Cerebellar nuclear complex (tissue), 1 donor: ENCODE measurements at places on chromosomes 1 and 21.
A peak's percentile ranks its signal among the peaks of the same experiment; 100 is the strongest.

- no peak for DNase-seq
Observed at GRCh38 chr1:237685551-237685950, 205.2 kb downstream of the ZP4 start.

DNA sequence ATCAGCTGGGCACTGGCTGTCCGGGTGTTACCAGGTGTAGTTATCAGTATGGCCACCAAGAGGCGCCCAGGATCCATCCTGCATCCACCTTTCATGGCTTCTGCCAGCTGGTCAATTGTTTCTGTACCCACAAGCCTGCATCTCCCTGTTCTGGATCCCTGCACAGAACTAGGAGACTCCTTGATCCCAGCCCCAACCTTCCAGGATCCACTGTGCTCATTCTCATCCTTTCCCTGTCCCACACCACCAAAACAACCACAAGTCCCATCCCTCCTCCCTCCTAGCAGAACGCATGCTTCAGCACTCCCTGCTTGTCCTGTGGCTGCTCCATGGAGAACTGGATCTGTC is 27.2 kb upstream of the FOXE3 start:
- DNase-seq = no peak

- DNase-seq = no peak
Observed at GRCh38 chr21:34020005-34020847, 53.2 kb upstream of the MRPS6 start.

DNA sequence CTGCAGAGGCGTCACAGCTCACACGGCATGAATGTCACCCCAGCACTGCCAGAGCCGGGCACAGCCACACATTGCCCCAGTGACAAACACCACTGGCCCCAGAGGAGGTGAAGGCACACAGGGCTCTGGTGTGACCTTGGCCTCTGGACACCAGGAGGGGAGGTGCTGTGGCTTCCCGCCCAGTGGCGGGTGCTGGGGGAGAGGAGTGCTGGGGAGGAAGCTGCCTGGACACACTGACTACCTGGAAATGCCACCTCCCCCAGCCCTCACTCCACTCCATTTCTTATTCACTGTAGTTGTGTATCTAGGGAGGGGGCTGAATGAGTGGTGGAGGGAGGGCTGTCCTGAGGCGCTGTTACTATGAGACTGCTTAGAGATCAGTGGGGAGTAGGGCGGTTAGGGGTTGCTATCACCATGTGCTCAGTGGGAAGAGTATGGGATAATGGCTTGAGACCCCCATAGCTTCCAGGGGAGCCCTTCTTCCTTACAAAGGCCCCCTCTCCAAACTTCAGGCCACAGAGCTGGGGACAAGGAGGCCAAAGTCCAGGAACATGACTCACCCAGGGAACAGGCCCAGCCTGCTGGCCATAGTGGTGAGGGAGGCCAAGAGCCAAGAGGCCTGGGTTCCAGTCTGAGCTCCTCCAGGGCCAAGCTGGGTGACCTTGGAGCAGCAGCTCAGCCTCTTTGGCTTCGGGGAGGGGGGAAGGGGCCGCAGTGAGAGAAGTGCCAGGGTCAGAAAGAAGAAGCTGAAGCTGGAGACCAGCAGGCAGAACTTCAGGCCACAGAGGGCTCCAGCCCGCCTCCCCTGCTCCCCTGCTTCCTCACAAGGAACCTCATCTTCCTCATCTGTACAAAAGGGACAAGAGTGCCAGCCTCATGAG is 40.1 kb downstream of the AHDC1 start:
- no peak for DNase-seq

GRCh38 chr1:8910331-8910730 is 31.8 kb upstream of the ENO1 start:
- no peak for DNase-seq

DNA sequence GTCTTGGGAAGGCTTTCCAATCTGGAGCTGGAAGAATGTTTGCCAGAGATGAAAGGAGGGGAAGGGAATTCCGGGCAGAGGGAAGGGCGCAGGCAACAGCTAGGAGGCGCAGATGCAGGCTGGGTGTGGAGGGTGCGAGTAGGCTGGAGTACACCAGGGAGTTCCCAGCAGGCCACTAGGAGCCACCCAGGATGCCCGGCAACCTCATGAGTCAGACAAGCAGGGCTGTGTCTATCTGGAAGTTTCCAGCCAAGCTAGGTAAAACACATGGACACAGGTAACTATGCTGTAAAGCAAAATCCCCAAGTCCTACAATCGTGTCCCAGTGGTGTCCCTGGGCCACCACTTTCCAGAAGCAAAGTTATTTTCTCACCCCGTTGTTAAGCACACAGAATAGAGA is 990 bp upstream of the NBL1 start:
- DNase-seq = no peak

- DNase-seq = no peak
Observed at GRCh38 chr1:174364996-174365736, 82.6 kb upstream of the GPR52 start.

GRCh38 chr1:230165536-230165935 is 98.5 kb downstream of the GALNT2 start:
- DNase-seq = no peak

DNA sequence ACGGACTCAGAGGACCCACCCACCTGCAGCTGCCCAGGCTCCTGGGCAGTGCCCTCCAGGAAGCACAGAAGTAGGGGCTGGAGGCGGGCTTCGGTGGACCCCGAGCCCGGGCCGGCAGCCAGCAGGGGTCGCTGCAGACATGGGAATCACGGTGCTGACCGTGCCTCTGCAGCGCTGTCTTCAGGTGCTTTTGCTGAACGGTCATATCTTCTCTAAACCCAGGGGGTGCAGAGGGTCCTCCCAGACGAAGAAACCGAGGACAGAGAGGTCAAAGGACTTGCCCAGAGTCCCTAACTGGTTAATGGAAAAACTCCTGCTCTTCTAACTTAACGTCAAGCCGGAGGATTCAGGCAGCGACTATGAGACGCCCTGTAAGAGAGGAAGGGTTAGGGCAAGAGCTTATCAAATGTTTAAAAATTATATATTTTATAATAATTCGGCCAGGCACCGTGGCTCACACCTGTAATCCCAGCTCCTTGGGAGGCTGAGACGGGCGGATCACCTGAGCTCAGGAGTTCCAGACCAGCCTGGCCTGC is 21.5 kb upstream of the LEFTY2 start:
- no peak for DNase-seq

GRCh38 chr1:49229555-49229954 is 452.9 kb upstream of the BEND5 start:
- DNase-seq = no peak

DNA sequence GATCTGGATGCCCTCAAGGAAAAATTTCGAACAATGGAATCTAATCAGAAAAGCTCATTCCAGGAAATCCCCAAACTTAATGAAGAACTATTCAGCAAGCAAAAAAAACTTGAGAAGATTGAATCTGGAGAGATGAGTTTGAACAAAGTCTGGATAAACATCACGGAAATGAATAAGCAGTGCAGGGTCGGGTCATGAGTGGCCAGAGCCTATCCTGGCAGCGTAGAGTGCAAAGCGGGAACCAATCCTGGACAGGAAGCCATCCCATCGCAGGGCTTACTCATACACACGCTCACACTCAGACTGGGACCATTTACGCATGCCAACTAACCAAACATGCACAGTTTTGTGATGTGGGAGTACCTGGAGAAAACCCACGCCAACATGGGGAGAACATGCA is 43.1 kb downstream of the ZMYM1 start:
- no peak for DNase-seq

- no peak for DNase-seq
Observed at GRCh38 chr1:112393631-112393974, 2.4 kb upstream of the CTTNBP2NL start.

DNA sequence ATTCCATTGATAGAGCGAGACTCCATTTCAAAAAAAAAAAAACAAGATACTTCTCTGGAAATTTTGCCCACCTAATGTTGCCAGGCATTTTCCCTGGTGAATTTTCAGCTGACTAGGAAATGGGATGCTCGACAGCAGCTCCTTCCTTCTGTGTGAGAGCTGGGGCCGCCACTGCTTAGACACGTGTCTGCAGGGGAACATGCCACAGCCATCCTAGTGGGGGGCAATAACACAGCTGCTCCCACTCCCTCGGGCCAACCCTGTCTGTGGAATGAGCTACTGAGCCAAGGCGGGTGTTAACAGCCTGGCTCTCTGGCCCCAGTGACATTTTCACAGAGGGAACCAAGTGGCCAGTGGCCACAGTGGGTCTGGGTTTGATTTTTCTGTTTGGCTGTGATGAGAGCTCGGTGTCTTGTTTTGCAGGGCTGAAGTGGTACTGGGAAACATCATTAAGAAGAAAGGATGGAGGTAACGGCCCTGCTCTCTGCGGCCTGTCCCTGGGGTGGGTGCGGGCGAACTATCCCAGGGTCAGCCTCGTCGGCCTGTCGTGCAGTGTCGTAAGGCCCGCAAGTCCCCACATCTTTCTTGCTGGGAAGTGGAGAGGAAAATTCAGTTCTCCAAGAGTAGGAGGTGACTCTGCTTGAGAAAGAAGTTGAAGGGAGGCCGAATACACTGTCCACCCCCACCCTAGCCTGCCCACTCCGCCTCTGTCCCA is 39.2 kb downstream of the KCNAB2 start:
- DNase-seq = no peak

DNA sequence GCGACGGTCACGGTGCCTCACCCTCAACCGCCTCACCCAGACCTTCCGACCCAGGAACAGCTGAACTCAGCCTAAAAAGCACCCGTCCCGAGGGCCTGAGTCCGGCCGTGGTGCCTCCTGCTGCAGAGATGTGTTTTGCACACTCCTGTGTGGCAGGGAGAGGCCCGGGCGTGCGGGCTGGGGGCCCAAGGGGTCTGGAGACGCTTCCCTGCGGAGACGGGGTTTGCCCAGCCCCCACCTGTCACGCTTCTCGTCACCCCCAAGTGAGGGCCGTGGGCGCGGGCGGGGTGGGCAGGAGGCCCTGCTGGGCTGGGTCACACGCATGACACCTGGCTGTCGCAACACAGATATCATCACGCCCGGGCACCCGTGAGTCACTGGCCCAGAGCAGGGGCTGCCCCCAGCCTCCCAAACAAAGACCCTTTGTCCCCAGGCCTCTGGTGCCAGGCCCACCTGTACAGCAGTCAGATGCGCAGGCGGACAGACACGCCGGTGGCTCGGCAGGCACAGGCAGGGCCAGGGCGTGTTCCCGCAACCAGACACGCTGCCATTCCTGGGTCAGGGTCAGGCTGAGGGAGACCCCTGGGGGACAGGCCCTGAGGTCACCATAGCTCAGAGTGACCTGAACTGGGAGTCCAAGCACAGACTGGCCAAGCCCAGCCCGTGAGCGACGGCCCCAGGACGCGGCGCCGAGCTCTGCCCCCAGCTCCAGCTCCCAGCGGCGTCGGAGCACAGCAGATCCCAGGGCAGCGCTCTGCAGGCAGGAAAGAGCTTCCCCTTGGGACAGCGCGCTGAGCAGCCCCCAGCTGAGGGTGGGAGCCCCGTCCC is 6.1 kb downstream of the B3GALT6 start:
- no peak for DNase-seq

GRCh38 chr1:73411479-73411878 is 786.5 kb downstream of the LRRIQ3 start:
- DNase-seq = no peak

DNA sequence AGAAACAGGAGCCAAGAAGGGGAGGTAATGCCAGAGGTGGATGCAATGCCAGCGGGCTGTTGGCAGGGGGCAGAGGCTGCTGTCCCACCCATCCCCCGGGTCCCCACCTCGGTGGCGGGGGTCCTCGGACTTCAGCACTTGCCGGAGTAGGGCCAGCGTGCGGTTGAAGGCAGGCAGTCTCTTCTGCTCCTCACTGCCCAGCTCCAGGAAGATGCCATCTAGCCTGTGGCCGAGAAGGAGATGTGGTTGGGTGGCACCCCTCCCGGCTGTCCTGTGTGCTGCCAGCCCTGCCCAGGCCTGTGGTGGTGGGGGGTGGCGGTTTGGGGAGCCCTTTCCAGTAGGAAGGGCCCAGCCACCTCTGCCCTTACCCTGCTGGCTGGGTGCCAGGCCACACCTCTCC is 13.5 kb downstream of the TTC22 start:
- DNase-seq = no peak

DNA sequence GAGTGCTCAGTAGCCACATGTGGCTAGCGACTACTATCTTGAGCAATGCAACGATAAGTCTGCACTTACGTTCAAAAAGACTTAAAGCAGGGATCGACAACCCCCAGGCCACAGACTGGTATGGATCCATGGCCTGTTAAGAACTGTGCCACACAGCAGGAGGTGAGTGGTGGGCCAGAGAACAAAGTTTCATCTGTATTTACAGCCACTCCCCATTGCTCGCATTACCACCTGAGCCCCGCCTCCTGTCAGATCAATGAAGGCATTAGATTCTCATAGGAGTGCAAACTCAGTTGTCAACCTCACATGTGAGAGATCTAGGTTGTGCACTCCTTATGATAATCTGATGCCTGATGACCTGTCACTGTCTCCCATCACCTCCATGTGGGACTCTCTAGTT is 103.6 kb upstream of the ZRANB2 start:
- no peak for DNase-seq

DNA sequence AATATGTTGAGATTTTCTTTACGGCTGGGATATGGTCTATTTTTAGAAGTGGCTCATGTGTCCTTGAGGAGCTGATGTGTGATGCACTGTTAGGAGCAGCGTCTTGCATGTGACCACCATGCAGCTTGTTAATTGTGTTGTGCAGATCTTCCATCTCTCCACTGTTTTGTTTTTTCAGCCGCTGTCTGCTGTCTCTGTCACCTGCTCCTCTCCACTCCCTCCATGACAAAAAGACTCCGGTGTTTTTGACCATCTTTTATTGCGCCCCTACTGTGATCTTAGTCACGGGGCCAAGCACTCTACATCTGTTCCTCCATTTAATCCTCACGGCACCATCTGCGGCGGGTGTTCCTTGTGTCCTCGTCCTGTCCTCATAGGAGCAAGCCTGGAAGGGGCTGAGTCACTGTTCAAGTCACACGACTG is 51.8 kb downstream of the ADARB1 start:
- peak; percentile 76 for DNase-seq

DNA sequence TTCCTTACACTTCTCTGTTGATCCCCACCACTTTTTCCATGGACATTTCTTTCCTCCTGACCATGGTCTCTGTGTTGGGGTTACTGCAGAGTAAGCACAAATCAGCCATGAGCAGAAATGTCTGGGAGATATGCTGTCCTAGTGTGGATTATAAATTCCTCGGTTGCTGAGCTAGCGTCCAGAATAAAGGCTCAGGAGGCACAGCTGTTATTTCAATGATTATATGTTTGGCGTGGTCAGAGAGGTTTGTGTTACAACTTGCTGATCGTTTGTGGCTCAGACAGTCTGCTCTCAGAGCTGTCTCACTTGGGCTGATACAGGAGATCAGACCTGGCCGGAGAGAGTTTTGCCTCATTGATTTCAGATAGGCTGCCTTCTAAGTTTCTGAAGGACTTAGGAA is 37.5 kb upstream of the LAMC2 start:
- DNase-seq = no peak
